Nucleus accumbens (tissue), 56 donors: ENCODE measurements at places on chromosomes 2 and 18.

DNA sequence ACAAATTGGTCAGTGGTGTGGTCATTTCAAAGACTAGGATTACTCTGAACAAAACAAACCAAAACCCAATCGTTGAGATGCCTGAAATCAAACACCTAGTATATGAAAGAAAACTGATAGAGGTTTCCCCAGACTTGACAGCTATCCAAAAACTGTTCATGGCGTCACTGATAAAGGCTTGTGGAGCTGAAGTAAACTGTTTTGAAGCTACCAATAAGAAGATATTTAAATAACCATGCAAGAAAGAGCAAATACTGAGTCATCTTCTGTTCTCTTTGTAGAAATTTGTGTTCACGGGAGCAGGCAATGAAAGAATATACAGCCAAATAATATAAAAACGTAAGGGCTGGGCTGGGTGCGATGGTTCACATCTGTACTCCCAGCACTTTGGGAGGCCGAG lies 7.5 kb upstream of the COLEC11 start:
- DNase-seq, result no peak

DNA sequence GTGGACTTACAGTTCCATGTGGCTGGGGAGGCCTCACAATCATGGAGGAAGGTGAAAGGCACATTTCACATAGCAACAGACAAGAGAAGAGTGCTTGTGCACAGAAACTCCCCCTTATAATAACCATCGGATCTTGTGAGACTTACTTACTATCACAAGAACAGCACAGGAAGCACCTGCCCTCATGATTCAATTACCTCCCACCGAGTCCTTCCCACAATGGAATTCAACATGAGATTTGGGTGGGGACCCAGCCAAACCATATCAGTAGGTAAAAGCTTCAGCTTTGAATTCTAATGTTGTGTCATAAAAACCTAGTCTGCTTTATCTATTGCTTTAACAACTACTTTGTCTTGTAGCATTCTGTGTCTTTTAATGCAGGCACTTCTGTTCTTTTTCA lies 140.4 kb upstream of the PIK3C3 start:
- DNase-seq, result no peak

DNA sequence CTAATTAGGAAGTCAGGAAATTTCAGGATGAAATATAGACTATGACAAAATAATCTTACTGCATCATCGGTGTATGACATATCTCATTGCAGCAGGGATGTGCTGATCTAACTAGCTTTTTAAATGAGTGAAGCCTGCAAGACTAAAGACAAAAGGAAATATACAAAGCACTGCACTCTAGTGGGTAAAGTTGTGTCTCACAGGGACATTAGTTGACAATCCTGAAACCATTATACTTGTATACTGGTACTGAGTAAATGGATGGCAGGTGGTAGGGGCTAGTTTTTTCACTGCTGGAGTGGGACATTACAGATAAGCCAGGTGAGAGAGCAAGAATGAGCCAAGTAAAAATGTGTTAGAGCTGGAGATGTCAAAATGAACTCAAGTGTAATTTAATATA lies 317.5 kb upstream of the RAB6C start:
- no peak for DNase-seq

GRCh38 chr18:26477828-26478466 lies 70.4 kb downstream of the KCTD1 start:
- no peak for DNase-seq

DNA sequence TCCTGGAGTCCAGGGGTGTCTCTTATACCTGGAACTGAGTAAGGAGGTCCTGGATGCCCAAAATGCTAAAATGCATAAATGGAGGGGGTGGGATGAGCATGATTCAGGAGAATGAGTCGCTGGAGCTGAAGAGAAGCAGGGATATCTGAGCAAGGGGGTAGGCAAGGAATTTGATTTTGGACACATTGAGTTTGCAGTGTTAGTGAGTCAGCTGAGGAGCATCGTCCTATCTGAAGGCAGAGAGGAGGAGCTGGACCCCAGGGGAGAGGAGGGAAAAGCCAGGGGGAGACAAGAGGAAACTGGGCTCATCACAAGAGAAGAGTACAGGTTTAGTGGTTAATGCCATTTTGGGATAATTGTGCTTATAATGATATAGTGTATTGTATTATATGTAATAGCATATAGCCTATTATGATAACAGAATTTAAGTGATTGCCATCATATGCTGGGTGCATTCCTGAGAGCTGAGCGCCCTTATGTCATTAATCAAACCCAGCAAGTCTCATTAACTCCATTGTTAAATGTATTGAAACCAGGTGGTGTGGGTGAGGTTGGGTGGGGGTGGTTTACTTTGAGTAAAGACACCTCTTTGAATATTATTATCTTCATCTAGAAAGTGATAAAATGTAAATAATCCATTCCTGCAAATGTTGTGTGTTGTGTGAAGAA lies 12.4 kb downstream of the EHD3 start:
- DNase-seq, result no peak

DNA sequence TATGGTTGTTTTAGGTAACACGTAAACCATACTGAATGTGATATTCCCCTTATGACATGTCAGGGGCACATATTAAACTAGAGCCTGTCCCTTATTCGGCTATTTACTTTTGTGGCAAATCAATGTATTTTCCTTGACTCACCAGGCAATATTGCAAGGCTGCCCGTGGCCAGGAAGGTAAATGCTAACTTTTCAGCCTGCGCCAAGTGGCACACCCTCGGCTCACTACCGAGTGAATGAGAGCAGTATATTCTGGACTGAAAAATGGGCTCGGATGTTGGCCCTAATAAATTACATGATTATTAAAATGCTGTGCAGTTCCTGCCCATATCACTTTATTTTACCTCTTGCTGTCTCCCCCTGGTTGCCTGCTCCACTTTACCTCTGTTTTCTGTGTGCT lies 46.7 kb downstream of the POU3F3 start:
- no peak for DNase-seq

DNA sequence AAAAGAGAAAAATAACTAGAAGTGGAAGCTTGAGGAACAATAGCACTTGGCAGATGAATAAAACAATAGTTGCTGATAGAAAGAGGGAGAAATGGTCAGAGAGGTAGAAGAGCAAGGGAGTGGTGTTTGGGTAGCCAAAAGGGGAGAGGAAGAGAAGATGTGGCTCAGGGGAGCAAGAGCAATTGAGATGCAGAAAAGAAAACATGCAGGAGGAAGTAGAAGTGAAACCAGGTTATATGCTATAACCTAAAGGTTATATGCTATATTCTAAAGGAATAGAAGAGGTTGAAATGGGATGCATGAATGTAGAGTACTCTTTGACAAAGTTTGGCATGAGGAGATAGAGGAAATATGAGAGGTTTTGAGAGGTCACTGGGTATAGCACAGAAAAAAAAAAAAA lies 759.5 kb downstream of the SATB2 start:
- no peak for DNase-seq

DNA sequence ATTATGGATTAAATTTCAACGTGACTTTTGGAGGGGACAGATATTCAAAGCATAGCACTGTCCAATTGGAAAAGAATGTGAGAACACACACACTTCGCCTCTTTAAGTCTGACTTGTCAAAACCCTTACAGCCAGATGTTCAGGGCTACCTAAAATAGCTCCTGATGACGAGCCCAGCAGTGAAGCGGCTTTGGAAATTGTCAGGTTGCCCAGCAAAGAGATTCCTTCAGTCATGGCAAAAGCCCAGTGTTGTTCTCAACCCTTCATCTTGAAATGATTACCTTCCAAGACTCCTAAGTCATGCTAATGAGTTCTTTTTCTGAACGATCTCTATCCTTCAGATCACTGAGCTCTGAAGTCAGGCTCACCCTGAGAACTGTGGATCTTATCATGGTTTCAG lies 436.6 kb downstream of the LRATD1 start:
- no peak for DNase-seq

GRCh38 chr2:136236019-136236418 lies 118.1 kb upstream of the CXCR4 start:
- no peak for DNase-seq

- no peak for DNase-seq
These were observed 704 bp downstream of the ANKRD53 start for GRCh38 chr2:70979180-70979488.

- no peak for DNase-seq
These were observed 37.7 kb upstream of the TBC1D8 start for GRCh38 chr2:101188683-101189405.

- no peak for DNase-seq
These were observed 1090.2 kb upstream of the PIK3C3 start for GRCh38 chr18:40864846-40865245.

- DNase-seq, result no peak
These were observed 97.2 kb downstream of the PTGR3 start for GRCh38 chr18:75111760-75112159.

DNA sequence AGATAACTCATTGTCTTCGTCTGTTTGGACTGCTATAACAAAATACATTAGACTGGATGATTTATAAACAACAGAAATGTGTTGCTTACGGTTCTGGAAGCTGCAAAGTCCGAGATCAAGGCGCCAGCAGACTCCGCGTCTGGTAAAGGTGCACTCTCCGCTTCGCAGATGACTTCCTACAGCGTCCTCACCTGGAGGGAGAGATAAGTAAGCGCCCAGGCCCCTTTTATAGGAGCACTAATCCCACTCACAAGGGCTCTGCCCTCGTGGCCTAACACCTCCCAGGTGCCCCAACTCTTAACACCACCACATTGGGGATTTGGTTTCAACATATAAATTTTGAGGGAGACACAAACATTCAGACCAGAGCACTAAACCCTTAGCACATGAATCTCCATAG lies 51.3 kb downstream of the SERTAD2 start:
- DNase-seq, result no peak

GRCh38 chr2:31097962-31098613 lies 40.2 kb downstream of the GALNT14 start:
- DNase-seq, result no peak

GRCh38 chr2:196293751-196294515 lies 122.6 kb upstream of the STK17B start:
- no peak for DNase-seq
